Glutamatergic neuron (in vitro differentiated cells): ENCODE measurements at places on chromosomes 12 and 14. TPM values are rescaled to one million over a fixed set of nuclear protein-coding genes. Genes with fewer than 3 reads are reported as not detected.

- DNase-seq: no peak
Measured at GRCh38 chr14:80906336-80906735, 35.2 kb downstream of the CEP128 start.

DNA sequence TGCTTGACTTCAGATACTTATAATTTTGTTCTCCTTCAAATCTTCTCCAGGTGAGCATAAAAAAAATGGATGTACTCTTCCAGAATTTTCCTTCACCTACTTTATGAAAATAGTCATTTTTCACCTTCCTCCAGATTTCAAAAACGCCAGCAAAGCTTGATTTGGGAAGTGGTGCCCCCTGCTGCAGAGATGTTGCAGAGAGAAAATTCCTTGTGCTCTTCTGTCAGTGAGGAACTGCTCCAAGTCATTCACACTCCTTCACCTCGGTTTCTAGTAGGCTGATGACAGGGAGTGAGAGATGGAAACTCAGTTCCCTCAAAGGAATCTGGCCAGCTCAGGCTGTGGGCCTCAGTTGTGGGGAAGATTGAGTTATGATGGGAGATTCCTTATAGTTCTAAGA, 24.2 kb upstream of the RNASE3 start:
- DNase-seq: peak; percentile 37

DNA sequence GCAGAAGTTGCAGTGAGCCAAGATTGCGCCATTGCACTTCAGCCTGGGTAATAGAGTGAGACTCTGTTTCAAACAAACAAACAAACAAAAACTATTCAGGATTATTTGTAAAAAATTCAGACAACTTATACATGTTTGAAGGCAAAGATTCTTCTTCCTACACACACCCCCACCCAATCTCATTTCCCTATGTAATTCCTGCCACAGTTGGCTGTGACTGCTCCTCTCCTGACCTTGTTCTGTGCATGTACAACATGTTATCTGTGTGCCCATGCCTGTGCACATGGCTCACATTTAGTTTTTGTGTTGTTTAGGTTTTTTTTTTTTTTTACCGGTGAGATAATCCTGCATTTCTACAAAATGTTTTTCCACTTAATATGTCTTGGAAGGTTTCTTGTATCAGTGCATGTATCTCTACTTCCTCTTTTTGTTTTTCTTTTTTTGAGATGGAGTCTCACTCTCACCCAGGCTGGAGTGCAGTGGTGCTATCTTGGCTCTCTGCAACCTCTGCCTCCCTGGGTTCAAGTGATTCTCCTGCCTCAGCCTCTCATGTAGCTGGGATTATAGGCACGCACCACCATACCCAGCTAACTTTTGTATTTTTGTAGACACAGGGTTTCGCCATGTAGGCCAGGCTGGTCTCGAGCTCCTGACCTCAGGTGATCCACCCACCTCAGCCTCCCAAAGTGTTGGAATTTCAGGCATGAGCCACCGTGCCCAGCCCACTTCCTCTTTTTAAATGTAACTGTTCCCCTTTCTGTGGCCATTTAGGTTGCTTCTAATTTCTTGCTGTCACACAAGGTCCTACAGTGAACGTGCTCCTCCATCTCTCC, 8.7 kb downstream of the CFAP251 start:
- no peak for DNase-seq

DNA sequence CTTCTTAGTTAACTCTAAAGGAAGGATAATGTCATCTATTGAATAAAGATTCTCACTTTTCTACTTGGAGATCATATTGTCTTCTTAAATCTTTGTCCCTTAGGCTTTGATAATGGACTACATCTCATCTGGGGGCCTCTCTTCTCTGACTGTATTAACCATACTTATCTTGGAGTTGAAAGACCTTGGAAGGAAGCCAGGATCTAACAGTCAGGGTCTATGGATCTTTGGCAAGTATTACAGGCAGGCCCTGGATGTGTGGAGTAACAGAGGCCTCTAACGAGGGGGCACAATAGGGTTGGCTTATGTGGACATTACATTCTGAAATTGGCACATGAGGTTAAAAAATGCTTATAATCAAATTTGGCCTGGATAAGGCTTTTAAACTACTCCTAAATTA, 513.8 kb downstream of the NRXN3 start:
- DNase-seq: no peak

DNA sequence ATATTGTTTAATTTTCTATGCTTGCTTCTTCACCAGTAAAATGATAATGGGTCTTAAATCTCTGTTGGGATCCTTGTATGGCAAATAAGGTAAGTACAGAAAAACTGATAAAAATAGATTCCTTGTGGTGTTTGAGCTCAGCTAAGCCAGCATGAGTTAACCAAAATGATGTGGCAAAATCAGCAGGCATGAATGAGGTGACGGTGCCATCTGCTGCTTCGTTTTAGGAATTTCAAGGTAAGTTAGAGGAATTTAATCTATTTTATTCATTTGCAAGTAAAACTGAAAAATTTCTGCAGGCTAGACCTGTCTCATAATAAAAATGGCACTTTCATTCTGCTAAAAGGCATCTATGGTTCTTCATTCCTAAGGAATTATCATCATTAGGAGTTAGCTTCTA, 10.0 kb upstream of the CLEC7A start:
- peak; percentile 25 for DNase-seq

DNA sequence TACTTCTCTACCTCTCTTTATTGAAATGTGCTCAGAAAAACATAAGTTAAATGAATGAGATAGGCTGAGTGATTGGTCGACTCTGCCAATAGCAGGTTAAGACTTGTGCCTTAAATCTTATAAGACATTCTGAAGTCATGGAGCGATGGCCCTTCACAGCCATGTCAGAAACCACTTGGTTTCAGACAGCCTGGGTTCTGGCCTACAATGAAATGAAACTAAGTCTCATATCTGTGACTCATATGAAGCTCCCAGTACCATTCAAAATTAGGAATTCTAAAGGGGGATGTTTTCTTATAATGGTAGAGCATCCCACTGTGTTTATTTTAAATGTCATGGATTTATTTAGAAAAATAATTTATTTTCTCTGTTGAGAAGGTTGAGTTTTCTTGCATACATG, 42.6 kb downstream of the PLXNC1 start:
- DNase-seq: no peak

- DNase-seq: no peak
Measured at GRCh38 chr14:95195031-95195430, 37.7 kb upstream of the DICER1 start.

DNA sequence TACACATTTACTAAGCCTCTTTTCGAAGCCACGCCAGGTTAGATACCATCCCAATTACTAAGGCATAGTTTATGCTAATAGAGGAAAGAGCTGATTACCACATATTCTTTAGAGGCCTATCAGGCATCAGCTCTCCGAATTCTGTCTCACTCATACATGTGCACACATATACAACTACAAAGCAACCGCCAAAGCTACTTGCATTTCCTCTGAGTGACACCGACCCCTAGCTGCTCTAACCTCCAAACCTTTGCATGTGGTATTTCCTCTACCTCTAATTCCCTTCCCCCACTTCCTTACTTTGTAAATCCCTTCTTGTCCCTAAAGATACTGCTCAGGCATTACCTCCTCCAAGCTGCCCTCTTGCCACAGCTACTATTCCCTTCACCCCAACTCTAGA, 107.2 kb downstream of the DUSP6 start:
- no peak for DNase-seq

- DNase-seq: no peak
Measured at GRCh38 chr12:124876171-124876570, 12.5 kb upstream of the SCARB1 start.

- peak; percentile 67 for DNase-seq
Measured at GRCh38 chr14:85308531-85309300, 221.2 kb upstream of the FLRT2 start.

GRCh38 chr12:18723752-18724151, 14.1 kb downstream of the PLCZ1 start:
- DNase-seq: no peak

DNA sequence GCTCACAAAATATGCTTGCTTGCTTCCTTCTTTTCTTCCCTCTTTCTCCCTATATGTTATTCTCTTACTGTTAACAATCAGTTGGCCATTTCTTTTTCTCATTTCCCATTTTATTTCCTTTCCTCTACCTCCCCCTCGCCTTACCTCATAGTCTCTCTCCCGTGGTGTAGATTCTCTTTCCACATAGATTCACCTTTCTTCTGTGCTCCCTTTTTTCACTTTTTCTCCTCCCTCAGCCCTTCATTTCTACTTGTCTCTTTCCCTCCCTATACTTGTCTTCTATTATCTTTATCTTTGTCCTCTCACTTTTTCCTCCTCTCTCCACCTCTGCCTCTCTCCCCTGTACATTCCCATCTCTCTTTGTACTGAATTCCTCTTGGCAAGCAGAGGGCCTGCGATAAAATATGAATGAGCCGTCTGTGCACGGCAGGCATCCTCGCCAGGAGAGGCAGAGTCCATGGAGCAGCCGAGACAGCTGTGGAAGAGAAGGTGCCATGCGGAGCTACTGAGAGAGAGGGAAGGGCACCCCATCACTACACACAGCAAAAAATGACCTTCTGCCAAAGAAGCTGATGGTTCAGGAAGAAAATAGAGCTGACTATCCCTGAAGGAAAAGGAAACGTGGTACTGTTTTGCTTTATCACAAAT, 12.1 kb downstream of the C14orf93 start:
- peak; percentile 38 for DNase-seq

DNA sequence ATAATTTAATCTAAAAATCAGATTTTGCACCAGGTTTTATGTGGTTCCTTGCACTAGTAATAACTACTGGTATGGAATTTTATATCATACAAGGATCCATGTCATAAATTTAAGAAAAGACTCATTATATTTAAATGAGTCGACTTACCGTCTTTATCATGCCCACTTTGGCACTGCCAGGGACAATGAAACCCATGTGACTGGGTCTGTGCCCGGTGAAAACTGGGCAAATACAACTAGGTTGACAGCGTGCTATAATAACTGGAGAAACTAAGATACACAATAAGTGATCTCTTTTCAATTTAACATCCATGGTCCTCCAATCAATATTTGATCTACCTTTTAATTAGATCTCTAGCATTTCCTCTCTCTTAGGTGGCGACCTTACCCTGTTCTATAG, 64.5 kb downstream of the ACADS start:
- DNase-seq: no peak

DNA sequence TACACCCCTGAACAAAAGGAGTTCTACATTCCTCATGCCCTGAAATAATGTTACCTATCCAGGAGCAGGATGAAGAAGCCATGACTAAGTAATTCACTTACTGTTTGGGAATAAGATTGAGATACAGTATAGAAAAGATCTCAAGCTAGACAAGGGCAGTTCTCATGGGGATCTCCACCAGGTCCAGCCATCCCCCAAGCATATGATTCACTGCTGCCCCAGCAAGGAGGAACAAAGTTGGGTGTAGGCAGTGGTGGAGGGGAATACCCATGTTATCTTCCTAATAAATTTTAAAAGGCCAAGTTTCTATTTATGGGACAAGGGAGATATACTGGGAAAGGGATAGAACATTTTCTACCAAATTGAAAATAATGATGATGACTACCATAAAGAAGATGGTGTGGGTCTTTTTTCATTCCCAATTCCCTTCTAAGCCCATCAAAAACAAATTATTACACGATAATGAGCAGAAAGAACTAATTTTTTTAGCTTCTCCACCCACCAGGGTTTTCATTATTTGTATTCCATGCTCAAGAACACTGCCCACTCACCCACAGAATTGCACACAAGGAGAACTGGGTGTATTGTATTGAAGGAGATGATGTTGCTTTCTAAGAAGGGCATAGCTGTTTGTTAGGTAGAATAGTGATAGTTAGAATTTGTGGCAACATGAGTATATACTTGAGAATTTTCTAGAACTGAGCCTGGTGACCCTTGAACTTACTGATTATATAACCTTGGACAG, 204.6 kb downstream of the BTG1 start:
- DNase-seq: no peak

- no peak for DNase-seq
Measured at GRCh38 chr14:105982664-105983063, 456.3 kb downstream of the TMEM121 start.

- DNase-seq: no peak
Measured at GRCh38 chr14:98916036-98916435, 356.0 kb downstream of the BCL11B start.

DNA sequence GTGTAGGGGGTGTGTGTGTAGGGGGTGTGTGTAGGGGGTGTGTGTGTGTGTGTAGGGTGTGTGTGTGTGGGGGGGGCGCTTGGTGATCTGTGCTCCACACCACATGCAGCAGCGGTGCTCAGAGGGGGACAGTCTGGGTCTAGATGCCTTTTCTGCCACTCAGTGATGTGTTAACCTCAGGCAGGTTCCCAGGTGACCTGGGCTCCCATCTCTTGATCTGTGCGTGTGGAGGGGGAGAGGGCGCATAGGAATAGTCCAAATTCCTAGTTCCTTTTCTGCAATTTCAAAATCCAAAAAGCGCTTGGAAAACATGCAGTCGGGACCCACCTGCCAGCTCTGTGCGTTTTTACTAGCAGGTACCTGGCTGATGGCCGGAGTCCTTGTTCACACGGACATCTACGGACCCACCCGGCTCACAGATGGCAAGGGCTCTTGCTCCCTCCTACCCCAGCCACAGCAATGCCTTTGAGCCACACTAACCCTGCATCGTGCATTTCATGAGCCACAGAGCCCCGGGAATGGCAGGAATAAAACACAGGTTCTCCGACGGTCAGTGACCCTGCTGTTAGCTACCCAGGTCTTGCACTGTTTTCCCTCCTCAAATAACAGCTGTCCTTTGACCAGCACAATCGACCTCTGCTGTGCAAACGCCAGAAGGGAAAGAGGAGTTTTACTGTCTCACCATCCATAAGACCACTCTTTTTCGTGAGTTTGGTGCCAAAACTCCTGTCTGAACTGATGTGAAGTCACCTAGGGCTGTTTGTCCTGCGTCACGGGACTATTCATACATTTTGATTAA, 120.8 kb downstream of the GLT1D1 start:
- no peak for DNase-seq

- no peak for DNase-seq
Measured at GRCh38 chr12:122486805-122487426, 13.8 kb downstream of the ZCCHC8 start.

GRCh38 chr14:73233564-73233963, 3.7 kb upstream of the PAPLN start:
- DNase-seq: no peak

The TMEM179 gene
- total RNA-seq: 28.8 TPM

The RIMBP2 gene
- total RNA-seq: 20.5 TPM

The RNF212B gene
- total RNA-seq: not detected

The ATF7IP gene
- 204 TPM for total RNA-seq

The CFAP73 gene
- total RNA-seq: not detected

The GLS2 gene
- total RNA-seq: 0.91 TPM

The RNASE13 gene
- total RNA-seq: not detected

The APOLD1 gene
- 0.86 TPM for total RNA-seq

The EMC9 gene
- total RNA-seq: 18.1 TPM

The LMNTD1 gene
- total RNA-seq: 1.1 TPM

The RACGAP1 gene
- total RNA-seq: 47.1 TPM

The PRMT5 gene
- total RNA-seq: 54.6 TPM
